ENCODE measurements at places on chromosomes 4 and X.

DNA sequence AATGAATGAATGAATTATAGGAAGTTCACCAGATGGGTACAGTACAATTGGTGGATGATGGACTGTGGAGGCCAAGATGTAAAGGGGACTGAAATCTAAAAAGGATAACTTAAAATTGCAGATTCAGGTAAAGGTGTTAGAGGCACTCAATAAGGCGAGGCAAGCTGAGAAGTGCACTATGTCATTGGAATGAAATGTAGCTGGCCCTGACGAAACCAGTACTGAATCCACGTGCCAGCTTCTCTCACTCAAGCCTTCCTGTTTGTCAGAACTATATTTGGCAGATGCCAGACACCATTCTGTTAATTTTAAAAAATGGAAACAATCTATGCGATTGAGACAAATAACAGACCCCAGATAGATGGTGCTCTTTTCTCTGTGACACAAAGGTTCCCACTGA, 1039.1 kb upstream of the TENM3 start:
- no peak for DNase-seq

DNA sequence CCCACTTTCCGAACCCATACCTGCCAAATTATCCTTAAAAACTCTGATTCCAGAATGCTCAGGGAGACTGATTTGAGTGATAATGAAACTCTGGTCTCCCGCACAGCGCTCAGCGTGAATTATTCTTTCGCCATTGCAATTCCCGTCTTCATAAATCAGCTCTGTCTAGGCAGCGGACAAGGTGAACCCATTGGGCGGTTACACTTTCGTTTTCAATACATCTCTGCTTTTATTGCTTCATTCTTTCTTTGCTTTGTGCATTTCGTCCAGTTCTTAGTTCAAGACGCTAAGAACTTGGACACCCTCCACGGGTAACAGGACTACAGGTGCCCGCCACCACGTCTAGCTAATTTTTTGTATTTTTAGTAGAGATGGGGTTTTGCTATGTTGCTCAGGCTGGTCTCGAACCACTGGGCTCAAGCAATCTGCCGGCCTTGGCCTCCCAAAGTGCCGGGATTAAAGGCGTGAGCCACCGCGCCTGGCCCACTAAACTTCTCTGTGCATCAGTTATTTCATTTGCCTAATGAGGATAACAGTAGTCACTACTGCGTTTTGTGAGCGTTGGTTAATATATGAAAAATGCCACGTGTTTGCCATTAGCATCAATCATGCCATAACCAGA, 936 bp upstream of the PGK1 start:
- no peak for DNase-seq

DNA sequence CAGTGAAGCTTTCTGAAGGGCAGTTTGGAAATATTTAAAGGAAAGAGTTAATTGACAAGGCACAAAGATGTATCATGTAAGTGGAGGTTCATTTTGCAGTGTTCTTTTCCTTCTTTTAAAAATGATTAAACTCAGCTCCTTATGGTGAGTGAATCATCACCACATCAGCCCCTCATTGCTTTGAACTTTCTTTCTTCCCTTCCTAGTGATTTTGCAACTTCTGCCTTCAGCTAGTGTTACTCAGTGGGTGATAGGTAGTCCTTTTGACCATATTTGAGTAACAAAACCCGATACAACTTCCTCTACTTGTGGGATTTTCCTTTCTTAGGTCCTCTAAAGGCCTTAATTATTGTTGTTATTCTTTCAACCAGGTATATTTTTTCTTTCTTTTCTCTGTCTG, 8.2 kb downstream of the ZCCHC4 start:
- DNase-seq, result peak; percentile 93

DNA sequence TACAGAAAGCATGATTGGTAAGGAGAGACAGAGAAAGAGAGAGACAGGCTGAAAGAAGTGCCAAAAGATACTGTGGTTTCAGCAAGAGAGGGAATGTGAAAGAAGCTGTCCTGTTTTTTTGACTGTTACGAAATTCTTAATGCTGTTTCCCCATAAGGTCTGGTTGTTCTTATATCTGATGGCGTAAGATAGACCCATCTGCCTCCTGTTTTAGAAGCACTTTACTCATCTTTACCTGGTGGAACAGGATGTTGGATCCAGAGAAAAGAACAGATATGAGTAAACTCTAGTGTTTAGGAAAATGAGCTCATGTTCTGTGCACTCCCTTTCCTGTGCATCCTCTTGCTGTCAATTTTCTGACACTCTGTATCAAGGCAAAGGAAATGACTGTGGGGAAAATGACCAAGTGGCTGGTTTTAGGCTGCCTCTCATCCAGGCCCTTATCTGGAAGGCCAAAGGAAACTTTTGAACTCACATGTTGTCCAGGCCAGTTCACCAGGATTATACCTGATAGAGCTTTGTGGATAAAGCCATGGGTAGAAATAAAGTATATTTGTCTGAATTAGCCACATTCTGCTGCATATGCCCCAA, 311.7 kb upstream of the HTR2C start:
- no peak for DNase-seq

GRCh38 chr4:112520598-112521122, 4.7 kb upstream of the NEUROG2 start:
- no peak for DNase-seq

DNA sequence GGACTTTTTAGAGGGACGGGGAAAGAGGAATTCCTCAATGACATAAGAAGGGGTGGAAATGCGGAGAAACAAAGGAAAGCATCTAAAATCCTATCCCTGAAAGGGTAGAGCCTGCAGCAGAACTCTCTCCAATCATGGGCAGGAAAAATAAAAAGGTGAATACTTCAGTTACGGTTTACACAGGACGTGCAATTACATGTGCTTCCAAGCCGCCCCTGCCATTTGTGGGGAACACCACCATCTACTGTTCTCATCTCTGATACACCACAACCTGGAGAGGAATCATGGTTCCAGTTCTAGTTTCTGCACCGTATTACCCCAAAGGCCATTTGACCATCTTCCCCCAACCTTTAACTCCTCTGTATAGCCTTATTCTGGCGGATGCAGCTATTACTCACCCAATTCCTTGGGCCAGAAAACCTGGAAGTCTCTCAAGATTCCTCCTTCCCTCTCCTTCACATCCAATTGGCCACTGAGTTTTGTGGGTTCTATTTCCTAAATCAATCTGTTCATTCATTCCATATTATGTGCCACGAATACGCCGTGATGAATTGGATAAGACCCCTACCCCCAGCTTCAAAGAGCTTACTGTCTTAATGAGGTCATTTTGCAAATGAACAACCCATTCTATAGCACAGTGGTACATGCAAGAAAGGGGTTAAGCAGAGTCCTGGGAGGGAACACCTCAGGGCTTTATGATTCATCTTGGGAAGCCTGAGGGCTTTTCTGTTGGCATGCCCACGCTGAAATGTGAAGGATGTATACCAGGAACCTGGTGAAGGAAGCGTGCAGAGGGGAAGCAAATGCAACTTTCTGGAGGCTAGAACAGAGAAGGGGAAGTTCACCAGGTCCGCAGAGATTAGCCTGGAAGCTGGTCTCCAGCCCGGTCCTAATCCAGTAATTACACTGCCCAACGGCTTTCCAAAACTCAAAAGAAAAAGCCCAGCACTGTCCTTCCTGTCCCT, 1.4 kb upstream of the MSL3 start:
- DNase-seq, result peak; percentile 20

GRCh38 chr4:100823993-100824323, 306.1 kb upstream of the EMCN start:
- DNase-seq, result no peak

Data from NB4 (cell line).